ENCODE measurements at places on chromosomes 12 and 14.

GRCh38 chr14:72644758-72645489 lies 249.0 kb downstream of the DPF3 start:
- DNase-seq: no peak

- no peak for DNase-seq
These were observed 182.9 kb upstream of the SLC38A2 start for GRCh38 chr12:46555406-46555852.

GRCh38 chr12:114976959-114977358 lies 293.0 kb upstream of the TBX3 start:
- DNase-seq: no peak

GRCh38 chr12:49998453-49998852 lies 25.7 kb downstream of the AQP6 start:
- no peak for DNase-seq
